WERI-Rb-1 (cell line): ENCODE measurements at places on chromosomes 11 and 22.

DNA sequence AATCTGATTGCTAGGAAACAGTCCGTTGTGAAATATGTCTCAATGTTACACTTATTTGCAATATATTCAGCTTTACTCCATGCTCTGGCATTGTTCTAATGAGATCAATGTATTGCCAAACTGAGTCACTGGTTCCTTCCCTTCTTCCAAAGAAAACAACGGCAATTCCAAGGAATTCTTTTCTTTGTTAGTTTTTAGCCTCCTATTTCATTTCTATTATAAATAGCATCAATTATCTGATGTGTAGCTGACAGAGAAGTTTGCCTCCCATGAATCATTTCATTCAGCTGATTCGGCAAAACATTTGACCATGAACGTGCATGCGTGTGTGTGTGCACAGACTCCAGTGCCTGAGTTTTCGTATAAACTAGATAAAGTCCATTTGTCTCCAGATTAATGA lies 346.8 kb downstream of the ETS1 start:
- no peak for DNase-seq

GRCh38 chr11:58659910-58660570 lies 37.6 kb downstream of the CNTF start:
- DNase-seq: no peak

DNA sequence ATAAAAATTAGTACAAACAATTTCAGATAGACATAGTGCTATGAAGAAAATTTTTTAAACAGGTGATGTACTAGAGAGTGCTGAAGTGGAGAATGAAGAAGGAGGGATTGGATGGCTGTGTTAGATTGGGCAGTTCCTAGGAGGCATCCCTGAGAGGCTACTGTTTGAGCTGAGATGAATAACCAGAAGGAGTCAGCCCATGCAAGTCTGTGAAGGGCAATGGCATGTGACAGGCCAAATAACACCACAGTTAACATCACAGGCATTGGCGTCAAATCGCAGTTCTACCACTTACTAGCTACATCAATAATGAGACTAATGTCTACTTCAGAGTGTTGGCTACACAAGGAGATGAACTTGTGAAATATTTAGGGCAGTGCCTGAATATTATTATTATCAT lies 35.4 kb downstream of the HORMAD2 start:
- DNase-seq: no peak

DNA sequence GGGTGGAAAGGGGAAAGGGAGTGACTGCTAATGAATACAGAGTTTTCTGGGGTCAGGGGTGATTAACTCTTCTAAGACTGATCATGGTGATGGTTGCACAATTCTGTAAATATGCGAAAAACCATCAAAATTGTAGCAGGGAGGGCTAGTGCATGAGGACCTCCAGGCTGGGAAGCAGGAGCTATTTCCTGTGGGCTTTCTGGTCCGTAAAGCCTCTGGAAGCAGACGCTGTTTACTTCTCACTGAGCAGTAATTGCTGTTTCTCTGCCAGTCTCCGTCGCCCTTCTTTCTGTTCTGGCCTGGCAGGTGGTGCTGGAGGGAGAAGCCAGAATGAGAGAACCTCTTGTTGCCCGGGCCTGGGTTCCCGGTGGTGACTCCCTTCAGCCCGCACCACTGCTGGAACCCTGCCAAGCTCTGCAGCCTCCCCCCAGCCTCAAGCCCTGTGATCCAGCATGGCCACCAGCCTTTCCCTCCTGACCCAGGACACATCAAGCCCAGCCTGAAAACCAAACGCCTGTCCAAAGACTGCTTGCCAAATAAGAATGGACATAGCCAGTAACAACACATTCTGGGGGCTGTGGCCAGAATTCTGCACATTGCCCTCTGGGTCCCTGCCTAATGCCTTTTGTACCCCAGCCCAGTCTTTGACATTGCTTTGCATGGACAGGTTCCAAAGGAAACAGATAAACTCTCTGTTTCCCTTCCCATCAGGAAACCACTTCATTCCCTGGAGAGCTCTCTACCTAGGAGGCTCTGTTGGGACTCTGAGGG lies 201.0 kb upstream of the NAV2 start:
- DNase-seq: no peak

- DNase-seq: no peak
Measured at GRCh38 chr11:65730461-65730860, 9.9 kb upstream of the RNASEH2C start.

GRCh38 chr22:21047035-21047661 lies 1.4 kb downstream of the LRRC74B start:
- no peak for DNase-seq

GRCh38 chr11:113773416-113774173 lies at the start of gene ZW10:
Gene ZW10, minus strand, starts transcription at chr11:113773692. Its CDS starts 26 bp downstream, at chr11:113773666.
- peak; percentile 95 for DNase-seq

GRCh38 chr22:32932176-32932575 lies 126.0 kb downstream of the SYN3 start:
- no peak for DNase-seq

GRCh38 chr11:129316781-129317180 lies 58.9 kb upstream of the BARX2 start:
- no peak for DNase-seq
